Body of pancreas (tissue), 4 donors: ENCODE measurements at places on chromosomes 1 and 21. TPM values are rescaled to one million over a fixed set of nuclear protein-coding genes. Genes with fewer than 3 reads are reported as not detected.

The NBPF6 gene
- total RNA-seq: not detected

DNA sequence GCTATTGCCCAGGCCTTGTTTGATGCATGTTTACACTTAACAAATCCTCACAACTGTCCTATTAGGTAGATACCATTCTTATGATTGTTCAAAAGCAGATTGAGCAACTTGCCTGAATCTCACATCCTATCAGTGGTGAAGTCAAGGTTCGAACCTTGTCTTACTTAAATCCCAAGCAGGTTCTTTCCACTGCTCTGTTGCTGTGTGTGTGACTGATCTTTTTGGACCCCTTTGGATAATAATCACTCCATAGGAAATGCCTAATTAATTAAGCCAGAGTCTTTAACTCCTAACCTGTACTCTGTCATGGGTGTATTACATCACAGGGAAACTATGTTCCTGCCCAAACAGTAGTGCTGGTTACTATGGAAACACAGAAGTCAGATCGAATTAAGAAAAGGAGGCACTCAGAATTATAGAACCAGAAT, 84.2 kb downstream of the SPATA46 start:
- DNase-seq: no peak
- no peak overlapping the region for H3K4me3 ChIP-seq
- no peaks in the 10 kb centered on the region for H3K27me3 ChIP-seq

DNA sequence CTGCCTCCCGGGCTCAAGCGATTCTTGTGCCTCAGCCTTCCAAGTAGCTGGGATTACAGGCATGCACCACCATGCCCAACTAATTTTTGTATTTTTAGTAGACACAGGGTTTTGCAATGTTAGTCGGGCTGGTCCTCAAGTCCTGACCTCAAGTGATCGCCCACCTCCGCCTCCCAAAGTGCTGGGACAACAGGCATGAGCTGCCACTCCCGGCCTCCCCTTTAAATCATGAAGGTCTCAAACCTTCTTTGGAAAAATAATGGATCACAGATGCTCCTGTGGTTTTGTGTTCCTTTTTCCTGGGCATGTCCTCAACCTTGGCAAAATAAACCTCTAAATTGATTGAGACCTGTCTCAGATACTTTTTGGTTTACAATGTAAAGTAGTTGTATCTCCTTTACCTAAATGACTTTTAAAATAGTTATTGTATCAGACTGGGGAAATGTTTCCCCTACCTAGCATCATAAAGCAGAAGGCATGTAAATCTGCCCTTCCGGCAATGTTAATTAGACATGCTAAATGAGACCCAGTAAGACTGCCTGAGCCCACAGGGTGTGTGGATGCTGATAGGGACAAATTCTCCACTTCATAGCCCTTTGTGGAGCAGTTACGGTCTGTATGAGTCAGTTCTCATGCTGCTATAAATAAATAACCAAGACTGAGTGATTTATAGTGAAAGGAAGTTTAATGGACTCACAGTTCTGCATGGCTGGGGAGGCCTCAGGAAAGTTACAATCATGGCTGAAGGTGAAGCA, 27.8 kb downstream of the CBR1 start:
- no peaks in the 10 kb centered on the region for H3K4me1 ChIP-seq
- H3K27ac ChIP-seq: no peak overlapping the region
- H3K4me3 ChIP-seq: no peak overlapping the region
- H3K36me3 ChIP-seq: no peaks in the 10 kb centered on the region

The SFN gene
- total RNA-seq: 1.6 TPM

The RYR2 gene
- 14.2 TPM for total RNA-seq

GRCh38 chr1:239308701-239309333, 77.6 kb upstream of the CHRM3 start:
- peak; percentile 71 for DNase-seq
- no peaks in the 10 kb centered on the region for H3K27me3 ChIP-seq
- peaks cover 15% of the 10 kb centered on the region for H3K4me1 ChIP-seq
- H3K4me3 ChIP-seq: no peak overlapping the region

- no peak overlapping the region for H3K4me3 ChIP-seq
- H3K27ac ChIP-seq: no peak overlapping the region
- H3K27me3 ChIP-seq: no peaks in the 10 kb centered on the region
- no peak for DNase-seq
- H3K4me1 ChIP-seq: peaks cover 21% of the 10 kb centered on the region
Observed at GRCh38 chr21:27157097-27157496, 190.2 kb upstream of the ADAMTS5 start.

The LCE6A gene
- not detected for total RNA-seq

The RNF207 gene
- total RNA-seq: 25.2 TPM

The RNASEL gene
- 0.33 TPM for total RNA-seq

GRCh38 chr21:45994759-45995685, 13.5 kb downstream of the COL6A1 start:
- H3K4me3 ChIP-seq: no peak overlapping the region
- no peaks in the 10 kb centered on the region for H3K4me1 ChIP-seq

- DNase-seq: no peak
- no peaks in the 10 kb centered on the region for H3K27me3 ChIP-seq
- no peak overlapping the region for H3K4me3 ChIP-seq
- no peaks in the 10 kb centered on the region for H3K36me3 ChIP-seq
- peaks cover 16% of the 10 kb centered on the region for H3K4me1 ChIP-seq
- no peak overlapping the region for H3K27ac ChIP-seq
Observed at GRCh38 chr1:7426780-7427604, 344.1 kb upstream of the VAMP3 start.

- H3K4me3 ChIP-seq: no peak overlapping the region
- DNase-seq: no peak
- H3K27me3 ChIP-seq: no peaks in the 10 kb centered on the region
- H3K27ac ChIP-seq: no peak overlapping the region
- no peaks in the 10 kb centered on the region for H3K4me1 ChIP-seq
Observed at GRCh38 chr1:49319426-49319963, 542.8 kb upstream of the BEND5 start.

DNA sequence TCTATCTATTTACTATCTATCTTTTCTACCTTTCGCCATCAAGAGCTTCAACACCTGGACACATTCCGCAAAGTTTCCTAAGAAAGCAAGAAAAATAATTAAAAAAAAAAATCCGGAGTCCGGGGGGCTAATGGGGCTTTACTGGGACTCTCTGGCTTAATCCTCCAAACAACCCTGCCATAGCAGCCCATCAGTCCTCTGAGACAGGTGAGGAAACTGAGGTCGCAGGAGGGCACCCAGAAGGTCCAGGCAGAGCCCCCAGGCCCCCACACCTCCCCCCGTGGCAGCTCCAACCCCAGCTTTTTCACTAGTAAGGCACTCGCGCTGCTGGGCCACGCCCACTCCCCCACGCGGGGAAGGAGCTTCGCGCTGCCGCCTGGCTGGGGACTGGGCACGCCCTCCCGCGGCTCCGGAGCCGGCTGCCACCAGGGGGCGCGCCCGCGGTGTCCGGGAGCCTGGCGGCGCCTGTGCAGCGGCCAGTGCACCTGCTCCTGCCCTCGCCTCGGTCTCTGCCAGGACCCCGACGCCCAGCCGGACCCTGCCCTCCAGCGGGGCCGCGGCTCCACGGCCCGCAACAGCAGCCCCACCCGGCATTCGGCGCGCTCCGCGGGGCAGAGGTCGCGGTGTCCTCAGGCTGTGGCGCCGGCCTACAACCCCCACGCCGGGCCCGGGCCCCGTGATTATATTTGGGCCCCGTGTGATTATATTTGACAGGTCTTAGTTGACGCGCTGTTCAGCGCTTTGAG, 54.1 kb upstream of the SAMD11 start:
- no peaks in the 10 kb centered on the region for H3K27me3 ChIP-seq
- H3K4me1 ChIP-seq: peaks cover 8% of the 10 kb centered on the region
- no peaks in the 10 kb centered on the region for H3K36me3 ChIP-seq
- no peak overlapping the region for H3K4me3 ChIP-seq
- no peak overlapping the region for H3K27ac ChIP-seq

The FMO4 gene
- 4.4 TPM for total RNA-seq

DNA sequence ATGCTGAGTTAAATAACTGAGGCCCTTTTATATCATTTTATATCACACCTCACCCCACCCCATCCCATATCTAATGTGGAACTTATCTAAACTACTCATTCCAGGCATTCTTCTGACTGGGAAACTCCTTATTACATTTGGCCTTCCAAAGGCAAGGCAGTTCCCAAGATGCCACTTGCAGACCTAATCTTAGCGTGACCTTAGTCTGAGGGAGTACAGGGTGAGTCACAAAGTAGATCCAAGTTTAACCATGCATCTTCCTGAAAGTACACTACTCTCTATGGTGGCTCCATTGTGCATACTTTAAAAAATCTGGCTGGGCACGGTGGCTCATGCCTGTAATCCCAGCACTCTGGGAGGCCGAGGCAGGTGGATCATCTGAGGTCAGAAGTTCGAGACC, 353.6 kb upstream of the C1orf87 start:
- H3K4me1 ChIP-seq: no peaks in the 10 kb centered on the region
- H3K36me3 ChIP-seq: no peaks in the 10 kb centered on the region
- no peak for DNase-seq

- no peak overlapping the region for H3K27ac ChIP-seq
- peak; percentile 23 for DNase-seq
- no peaks in the 10 kb centered on the region for H3K27me3 ChIP-seq
- no peaks in the 10 kb centered on the region for H3K4me1 ChIP-seq
Observed at GRCh38 chr1:200938955-200939354, 44.3 kb downstream of the INAVA start.

The PLA2G2C gene
- total RNA-seq: not detected

DNA sequence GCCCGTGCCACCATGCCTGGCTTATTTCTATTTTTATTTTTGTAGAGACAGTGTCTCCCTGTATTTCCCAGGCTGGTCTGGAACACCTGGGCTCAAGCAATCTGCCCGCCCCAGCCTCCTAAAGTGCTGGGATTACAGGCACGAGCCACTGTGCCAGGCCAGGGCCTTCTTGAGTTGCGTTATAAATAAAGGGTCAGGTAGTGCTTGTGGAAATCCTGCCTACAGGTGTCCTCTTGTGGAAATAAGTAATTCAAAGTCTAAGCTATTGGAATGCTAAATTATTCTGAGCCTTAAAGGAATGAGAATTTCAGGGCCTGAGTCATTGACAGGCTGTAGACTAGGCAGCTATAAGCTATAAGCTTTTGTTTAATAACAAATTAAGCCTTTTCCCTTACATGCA, 8.1 kb upstream of the SFT2D2 start:
- no peak for DNase-seq
- H3K4me1 ChIP-seq: no peaks in the 10 kb centered on the region

DNA sequence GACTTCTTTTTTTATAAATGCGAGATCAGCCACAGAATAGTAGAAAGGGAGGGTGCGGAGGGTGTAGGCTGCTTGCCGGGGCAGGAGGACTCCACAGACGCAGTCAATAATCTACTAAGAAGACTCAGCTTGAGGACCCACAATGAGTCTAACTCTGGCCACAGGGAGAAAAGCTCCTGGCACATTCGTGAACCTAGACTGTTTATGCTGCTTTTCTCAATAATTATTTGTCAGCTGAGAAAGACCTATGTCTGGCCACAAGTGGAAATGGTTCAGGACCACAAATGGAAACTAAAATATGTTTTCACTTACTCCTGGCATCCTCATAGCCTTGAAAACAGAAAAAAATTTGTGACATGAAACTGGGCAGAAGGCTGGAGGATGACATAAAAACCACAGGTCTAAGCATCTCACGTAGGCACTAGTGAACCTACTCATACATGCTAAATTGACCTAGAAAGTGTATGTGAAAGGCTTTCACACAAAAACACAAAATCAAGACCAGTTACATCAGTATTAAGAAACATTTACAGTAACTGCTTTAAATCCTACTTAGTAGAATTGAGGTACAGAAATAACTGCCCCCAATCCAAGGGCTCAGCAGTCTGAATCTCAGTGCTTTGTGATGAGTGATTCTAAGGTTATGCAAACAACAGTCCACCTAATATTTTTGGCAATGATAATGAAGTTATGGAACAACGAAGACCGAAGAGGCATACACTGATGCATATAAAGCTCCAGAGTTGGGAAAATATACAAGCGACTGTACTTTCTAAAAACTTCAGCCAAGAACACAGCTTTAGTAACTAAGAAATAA, 159.5 kb downstream of the SLC45A1 start:
- no peak overlapping the region for H3K4me3 ChIP-seq
- H3K27ac ChIP-seq: no peak overlapping the region
- peaks cover 6% of the 10 kb centered on the region for H3K4me1 ChIP-seq

DNA sequence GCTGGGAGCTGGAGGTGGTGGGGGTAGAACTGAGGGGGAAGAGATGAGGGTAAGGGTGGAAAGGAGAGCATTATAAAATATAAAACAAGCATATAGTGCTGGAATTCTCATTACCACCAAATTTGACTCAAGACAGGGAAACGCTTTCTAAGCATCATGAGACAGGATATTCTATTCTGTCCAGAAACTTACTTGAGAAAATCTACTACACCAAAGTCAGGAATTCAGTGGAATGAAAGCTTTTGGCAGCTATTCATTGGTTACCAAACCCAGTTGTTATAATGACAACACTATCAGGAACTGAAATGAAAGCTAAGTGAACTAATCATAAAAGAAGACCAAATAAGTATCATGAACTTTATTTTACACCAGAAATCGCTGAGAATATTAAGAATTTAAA, 14.5 kb downstream of the AIDA start:
- no peaks in the 10 kb centered on the region for H3K36me3 ChIP-seq
- peaks cover 7% of the 10 kb centered on the region for H3K4me1 ChIP-seq
- no peak overlapping the region for H3K27ac ChIP-seq
- H3K4me3 ChIP-seq: no peak overlapping the region
- no peaks in the 10 kb centered on the region for H3K27me3 ChIP-seq
- no peak for DNase-seq

DNA sequence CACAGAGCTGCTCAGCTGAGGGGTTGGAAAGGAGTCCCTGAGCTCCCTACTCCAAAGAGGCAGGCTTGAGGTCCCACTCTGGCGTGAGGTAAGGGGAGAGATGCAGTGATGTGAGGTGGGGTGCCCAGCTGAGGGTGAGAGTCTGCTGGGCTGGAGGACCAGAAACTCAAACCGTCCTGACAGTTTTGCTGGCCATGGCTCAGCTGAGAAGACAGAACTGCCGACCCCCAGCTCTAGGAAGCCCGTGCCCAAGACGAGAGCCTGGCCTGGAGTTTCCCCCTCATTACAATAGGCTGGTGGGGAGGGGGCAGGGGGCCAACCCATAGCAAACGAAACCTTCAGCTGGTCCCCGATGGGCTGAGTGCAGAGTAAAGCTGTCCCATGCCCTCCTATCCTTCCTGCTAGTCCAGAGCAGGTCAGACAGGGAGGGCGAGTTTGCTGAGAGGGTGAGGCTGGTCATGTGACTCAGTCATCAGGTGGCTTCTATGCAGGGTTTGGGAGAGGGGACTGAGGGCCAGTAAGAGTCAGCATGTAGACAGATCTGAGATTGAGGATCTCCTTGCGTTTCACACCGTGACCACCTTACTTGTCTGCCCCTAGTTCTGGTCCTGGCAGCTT, 129.3 kb downstream of the PRDM2 start:
- peaks cover 4% of the 10 kb centered on the region for H3K4me1 ChIP-seq
- H3K36me3 ChIP-seq: no peaks in the 10 kb centered on the region
- H3K27me3 ChIP-seq: no peaks in the 10 kb centered on the region
- H3K4me3 ChIP-seq: no peak overlapping the region
- no peak for DNase-seq

The SAMD11 gene
- total RNA-seq: 2.1 TPM

DNA sequence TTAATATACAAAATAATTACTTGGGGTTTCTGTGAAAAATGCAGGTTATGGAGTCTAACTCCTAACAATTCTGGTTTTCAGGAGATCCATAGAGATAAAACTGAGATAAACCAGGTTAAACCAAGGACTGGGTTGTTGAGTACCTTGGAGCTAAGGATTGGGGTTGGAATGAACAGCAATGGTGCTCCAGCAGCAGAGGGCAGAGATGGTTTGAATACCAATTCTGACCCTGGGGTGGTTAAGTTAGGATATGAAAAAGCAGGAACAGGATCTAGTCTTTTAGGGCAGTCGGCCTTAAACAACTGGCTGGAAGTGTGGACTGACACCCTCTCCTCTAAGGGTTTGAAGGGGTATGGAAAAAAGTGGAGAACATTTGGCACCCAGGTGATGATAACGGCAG, 53.0 kb downstream of the UROD start:
- no peaks in the 10 kb centered on the region for H3K27me3 ChIP-seq
- H3K4me1 ChIP-seq: no peaks in the 10 kb centered on the region
- H3K4me3 ChIP-seq: no peak overlapping the region
- no peak for DNase-seq
